ENCODE measurements at places on chromosomes 1 and 21. TPM values are rescaled to one million over a fixed set of nuclear protein-coding genes. Genes with fewer than 3 reads are reported as not detected.

DNA sequence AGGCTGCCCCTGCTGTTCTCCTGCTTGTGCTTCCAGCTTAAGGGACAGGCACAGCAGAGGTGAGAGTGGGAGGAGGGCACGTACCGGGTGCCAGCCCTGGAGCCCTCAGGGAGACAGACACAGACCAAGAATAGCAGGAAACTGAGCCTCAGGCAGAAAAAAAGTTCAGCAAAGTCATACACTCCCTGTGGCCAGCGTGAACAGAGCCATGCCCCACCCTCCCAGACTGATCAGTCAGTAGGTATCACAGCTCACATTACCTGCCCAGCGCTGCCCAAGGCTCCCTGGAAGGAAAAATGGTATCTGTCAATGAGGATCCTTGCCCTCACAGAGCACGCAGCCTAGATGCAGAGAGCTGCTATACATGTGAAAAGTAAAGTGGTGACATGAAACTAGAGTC, 1.3 kb downstream of the UBL4B start:
- H3K4me1 ChIP-seq = no peaks in the 10 kb centered on the region
- H3K36me3 ChIP-seq = no peaks in the 10 kb centered on the region
- no peak for DNase-seq
- no peak overlapping the region for H3K4me3 ChIP-seq
- no peak overlapping the region for H3K27ac ChIP-seq

DNA sequence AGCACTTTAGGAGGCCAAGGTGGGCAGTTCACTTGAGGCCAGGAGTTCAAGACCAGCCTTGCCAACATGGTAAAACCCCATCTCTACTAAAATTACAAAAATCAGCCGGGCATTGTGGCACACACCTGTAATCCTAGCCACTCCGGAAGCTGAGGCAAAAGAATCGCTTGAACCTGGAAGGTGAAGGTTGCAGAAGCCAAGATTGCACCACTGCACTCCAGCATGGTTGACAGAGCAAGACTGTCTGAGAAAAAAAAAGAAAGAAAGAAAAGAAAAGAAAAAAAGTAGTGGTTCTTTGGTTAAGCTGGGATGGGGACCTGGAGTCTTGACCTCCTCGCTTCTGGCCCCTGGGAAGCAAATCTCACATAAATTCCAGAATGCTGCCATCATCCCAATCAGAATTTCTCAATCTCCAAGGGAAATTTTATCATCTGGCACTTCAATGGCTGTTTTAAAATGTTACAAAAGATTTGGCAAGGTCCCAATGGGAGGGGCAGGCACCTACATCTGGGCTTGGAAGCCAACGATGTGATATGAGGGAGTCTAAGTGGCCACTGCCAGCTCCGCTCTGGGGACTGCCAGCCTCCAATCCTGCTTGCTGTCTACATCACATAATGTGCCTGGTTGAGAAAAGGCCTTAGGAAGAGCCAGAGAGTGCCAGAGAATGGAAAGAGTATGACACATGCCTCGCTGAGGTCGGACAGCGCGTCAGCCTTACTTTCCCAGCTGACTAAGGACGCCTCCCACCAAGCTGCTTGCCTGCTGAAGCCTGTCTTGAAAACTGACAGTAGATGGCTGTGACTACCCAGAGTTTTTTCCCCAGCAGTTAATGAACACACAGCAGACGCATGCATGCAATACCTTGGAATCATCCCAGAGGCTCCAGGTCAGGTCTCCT, 42.1 kb upstream of the SRP9 start:
- peak overlapping the region; percentile 21 for H3K27ac ChIP-seq
- DNase-seq = no peak
- peaks cover 16% of the 10 kb centered on the region for H3K4me1 ChIP-seq

DNA sequence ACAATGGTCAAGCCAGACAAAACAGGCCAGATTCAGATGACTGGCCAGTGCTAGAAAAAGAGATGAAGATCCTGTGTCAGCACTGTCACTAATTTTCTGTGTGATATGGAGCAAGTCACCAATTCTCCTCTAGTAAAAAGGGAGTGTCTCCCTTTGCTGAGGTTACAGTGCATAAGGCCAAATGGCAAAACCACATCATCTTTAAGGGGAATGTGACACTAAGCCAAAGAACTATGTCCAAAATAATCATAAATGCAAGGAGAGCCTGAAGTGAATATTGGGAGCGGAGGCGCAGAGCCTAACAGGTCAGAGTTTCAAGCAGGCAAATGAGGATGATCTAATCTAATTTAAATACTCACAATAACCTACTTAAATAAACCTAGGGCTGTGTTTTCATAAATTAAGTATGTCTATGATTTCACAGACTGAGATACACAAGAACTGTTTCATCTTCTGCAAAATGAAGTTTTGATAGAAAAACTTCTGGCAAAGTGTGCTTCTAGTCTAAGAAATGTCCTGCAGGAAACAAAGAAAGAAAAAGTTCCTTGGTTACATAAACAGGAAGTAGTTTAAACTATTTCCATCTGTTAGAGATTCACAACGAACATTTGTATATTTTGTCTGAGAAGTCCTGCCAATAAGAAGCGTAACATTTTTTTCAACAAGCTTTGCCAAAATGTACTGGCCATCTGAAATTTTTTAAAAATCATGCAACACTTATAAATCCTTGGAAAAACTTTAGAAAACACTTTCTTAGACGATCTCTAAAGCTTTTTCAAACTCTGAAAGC, 290.2 kb downstream of the LRRC40 start:
- no peak overlapping the region for H3K4me3 ChIP-seq
- no peaks in the 10 kb centered on the region for H3K36me3 ChIP-seq
- DNase-seq = peak; percentile 60
- H3K4me1 ChIP-seq = no peaks in the 10 kb centered on the region

Gene BARHL2
- polyA plus RNA-seq = not detected
